ENCODE measurements at places on chromosomes 5 and 9. TPM values are rescaled to one million over a fixed set of nuclear protein-coding genes. Genes with fewer than 3 reads are reported as not detected.

GRCh38 chr5:109693535-109694400, 4.0 kb downstream of the MAN2A1 start:
- no peak for DNase-seq

DNA sequence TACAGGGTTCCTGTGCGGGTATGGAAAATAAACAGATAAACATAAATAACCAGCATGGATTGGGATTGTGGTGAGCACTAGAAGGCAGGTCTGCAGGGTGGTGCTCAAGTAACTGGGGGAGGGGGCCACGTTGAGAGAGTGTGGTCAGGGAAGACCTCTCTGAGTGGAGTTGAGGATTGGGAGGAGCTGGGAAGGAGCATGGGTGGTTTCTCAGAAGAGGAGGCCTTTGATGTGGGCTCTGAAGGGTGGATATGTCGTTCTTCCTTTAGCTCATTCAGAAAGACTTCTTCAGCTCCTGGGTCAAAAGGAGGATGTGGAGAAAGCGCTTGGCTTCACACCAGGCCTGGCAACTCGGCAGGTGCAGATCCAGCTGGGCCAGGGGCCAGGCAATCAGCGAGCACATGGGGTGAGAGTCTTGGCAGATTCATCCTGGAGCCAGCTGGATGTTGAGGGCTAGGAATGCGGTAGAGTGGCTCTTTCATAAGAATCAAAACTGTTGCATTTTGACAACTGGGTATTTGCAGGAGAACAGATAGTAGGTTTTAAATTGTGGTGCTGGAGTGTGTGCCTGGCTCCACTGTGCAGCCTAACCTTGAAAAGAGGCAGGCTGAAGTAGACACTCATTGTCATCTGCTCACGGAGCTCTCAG, 71.7 kb downstream of the PCSK5 start:
- DNase-seq: no peak

- no peak for DNase-seq
These were observed 30.4 kb downstream of the AHRR start for GRCh38 chr5:351921-352245.

- DNase-seq: no peak
These were observed 8.3 kb upstream of the ABCA1 start for GRCh38 chr9:104936291-104936690.

DNA sequence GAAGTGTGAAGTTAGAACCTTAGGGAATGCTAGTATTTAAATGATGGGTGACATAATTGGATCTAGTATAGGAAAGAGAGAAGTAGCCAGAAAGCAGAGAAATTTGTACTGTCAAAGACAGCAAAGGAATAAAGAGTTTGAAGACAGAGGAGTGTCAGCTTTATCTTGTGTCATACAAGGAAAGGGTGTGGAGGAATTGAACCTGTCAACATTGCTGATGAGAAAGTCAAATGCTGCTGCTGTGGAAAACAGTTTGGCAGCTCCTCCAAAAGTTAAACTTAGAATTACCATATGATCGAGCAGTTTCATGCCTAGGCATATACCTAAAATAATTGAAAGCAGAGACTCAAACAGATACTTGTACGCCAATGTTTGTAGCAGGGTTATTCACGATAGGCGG, 63.7 kb downstream of the DENND4C start:
- no peak for DNase-seq

DNA sequence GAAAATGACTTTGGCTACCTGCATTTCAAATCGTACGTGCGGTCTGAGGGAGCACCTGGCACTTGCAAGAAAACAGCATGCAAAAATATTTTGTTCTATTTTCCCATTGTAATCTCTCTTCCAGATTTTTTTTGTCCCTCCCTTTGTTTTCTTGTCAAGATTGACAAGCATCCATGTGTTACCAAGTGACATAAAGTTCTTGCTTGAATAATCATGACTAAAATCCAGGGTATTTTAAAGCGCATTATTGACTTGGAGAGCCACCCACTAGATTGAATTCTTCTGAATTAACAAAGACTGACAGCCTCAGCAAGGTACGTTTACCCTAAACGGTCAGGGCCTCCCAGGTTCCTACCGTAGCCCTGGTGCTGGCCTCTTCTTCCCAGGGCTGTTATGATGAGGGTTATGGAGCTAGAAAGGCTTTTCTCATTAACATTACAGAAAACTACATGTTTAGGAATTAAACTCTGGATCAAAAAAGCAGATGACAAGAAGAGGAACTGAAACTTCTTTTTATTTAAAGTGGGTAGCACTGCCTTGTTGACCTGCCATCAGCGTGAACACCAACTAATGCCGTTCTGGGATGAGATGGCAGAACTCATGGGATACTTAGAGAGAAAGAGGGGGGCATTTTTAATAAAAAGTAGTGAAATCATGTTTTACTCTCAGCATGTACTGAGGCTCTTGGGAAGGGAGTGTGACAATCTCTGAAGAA, 297.0 kb downstream of the EFNA5 start:
- no peak for DNase-seq

GRCh38 chr9:6024035-6024554, 8.7 kb upstream of the RANBP6 start:
- DNase-seq: no peak

DNA sequence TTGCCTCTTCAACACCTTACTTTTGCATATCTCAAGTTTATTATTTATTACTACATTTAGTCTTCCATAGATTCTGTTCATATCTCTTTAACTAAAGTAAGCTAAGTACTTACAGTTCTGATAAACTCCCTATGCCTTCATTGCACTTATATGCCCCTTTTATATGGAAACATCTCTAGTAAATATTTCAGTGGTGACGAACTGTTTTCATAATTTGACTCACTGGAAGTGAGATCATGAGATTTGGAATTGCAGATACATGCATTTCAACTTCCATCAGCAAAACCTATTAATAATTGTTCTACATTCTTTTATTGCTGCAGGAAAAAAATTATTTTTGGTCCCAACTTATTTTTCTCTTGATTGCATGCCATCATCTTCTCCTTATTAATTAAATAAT, 263.5 kb downstream of the CD180 start:
- no peak for DNase-seq

DNA sequence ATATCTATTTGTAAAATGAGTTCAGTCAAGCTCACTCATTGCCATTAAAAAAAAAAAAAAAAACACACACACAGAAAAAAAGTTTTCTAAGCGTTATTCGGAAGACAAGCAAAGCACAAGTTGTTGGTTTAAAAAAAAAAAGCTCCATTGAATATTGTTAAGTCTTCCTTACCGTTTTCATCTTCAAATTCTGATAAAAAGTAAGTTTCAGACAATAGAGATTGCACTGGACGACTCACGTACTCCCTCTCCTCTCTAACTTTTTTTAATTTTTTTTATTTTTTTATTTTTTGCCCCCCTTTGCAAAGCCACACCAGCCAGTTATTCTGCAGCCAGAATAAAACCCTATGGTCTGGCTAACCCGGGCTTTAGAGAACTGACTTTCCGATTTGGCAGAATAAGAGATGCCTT, 544 bp downstream of the ADAMTS6 start:
- DNase-seq: no peak

DNA sequence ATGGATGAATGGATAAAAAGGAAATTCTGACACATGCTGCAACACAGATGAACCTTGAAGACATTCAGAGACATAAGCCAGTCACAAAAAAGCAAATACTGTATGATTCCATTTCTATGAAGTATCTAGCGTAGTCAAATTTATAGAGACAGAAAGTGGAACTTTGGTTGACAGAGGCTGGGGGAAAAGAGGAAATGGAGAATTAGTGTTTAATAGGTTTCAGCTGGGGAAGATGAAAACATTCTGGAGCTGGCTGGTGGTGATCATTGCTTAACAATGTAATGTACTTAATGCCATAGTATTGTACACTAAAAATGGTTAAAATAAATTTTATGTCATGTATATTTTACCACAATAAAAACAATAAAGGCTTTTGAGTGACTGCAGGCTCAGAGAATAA, 24.2 kb downstream of the PPIC start:
- no peak for DNase-seq

DNA sequence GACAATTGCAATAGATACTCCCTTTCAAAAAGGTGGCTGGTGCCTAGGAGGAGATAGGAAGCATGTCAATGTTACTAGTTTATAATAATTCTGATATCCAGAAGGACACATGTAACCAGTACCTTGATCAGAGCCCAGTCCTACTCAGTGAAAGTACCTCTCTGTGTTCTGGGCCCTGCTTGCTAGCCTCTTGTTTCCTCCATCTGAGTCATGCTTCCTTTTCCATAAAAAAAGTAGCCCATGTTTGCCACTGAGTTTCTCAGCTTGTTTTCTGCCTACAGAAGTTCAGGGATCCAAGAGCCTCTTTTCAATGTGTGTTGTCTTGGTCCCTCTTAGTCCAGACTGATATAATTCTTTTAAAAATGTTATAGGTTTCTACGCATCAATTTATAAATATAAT, 149.0 kb downstream of the SSBP2 start:
- DNase-seq: no peak

GRCh38 chr5:148739023-148739422, 84.7 kb upstream of the HTR4 start:
- DNase-seq: no peak

- no peak for DNase-seq
These were observed 1312.0 kb upstream of the WWC1 start for GRCh38 chr5:166979307-166979895.

GRCh38 chr9:113154471-113154870, 3.7 kb downstream of the SLC31A2 start:
- no peak for DNase-seq

- no peak for DNase-seq
These were observed 33.1 kb downstream of the NDUFAF2 start for GRCh38 chr5:60977956-60978737.

DNA sequence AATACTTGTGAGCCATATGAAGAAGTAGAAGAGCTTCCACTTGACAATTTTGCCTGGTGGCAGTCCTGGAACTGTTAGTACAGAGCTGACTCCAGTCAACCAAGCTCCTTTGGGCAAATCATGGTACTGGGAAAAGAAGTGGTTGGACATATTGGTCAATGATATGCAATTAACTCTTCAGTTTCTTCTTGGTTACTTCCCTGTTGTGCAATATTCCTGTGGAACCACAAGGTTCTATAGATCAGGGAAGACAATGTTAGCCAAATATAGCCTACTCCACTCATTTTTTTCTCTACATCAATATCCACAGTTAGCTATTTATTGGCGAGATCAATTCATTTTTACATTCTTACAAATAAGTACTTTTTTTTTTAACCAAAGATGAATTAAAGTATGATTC, 14.4 kb upstream of the GDA start:
- DNase-seq: no peak

GRCh38 chr5:1322955-1323802, 21.7 kb downstream of the CLPTM1L start:
- DNase-seq: no peak

DNA sequence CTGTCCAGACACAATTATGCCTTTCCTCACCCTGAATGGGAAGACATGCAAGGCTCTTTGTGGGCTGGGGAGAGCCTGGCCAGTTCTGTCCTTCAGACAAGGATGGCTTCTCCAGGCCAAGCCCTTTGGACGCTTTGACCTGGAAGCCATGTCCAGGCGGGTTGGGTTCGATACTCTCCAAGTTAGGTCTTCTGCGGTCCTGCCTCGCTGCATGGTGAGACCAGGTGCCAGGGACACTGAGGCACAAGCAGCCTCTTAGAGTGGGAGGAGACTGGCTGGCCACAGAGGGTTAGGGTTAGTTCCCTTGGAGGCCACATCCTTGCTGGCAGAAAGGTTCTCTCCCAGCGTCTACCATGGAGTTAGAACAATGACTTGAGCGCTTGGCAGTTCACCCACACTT, 67.6 kb downstream of the SHB start:
- DNase-seq: no peak

DNA sequence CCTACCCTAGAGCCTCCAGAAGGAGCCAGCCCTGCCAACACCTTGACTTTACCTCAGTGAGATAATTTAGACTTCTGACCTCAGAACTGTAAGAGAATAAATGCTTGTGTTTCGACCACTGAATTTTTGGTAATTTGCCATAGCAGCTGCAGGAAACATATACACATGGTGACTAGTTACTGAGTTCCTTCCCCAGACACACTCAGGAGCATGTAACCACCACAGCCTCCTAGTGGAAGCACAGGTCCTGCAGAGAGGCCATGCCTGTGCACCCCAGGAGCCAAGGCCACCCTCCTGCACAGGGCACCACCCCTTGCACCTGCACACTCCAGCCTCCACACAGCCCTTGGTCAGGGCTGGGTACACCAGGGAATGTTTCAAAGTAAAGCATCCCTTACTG, 7.6 kb upstream of the CAMSAP1 start:
- no peak for DNase-seq

- no peak for DNase-seq
These were observed 37.9 kb downstream of the ZFR start for GRCh38 chr5:32406650-32407049.

- no peak for DNase-seq
These were observed 141.5 kb downstream of the TSSK1B start for GRCh38 chr5:113293068-113293974.

- DNase-seq: no peak
These were observed 88.3 kb downstream of the LHX2 start for GRCh38 chr9:124099860-124100259.

DNA sequence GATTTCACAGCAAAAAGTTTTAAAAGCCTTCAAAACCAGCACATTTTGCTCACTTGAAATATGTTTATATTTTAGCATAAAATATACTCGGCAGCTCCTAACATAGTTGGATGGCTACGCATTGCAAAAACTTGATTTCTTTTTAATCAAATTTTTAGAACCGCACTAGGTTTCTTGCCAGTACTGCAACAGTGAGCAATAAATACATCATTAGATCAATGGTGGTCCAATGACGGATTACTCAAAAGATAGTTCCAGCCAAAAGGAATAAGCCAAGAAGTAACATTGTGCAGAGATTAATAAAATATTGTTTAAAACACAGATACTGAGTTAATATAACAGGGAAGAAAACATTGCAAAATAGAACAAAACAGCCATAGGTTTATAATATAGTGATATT, 5.5 kb downstream of the MARCHF3 start:
- no peak for DNase-seq

DNA sequence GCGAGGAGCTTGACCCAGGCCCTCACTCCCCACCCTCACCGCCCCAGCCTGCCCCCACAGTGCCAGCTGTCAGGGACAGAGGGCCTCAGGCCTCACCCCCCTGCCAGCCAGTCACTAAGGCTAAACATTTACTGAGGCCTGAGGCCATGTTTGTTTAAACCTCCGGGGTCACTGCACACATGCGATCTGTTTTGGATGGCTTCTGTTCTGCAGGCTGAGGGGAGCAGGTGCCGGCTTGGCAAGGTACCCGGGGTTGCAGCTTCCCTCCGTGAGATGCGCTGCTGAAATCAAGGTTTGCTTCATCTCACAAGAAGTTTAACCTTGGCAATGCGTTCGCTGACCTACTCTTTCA, 103.3 kb upstream of the BOD1 start:
- no peak for DNase-seq

- no peak for DNase-seq
These were observed 137.6 kb downstream of the ADGRV1 start for GRCh38 chr5:90696153-90696552.

The RAD23B gene
- 143 TPM for polyA plus RNA-seq

The SLC31A2 gene
- polyA plus RNA-seq: 4.6 TPM

The GRIN3A gene
- 1.9 TPM for polyA plus RNA-seq

The IL31RA gene
- polyA plus RNA-seq: 0.12 TPM

The IL17B gene
- 1.3 TPM for polyA plus RNA-seq

The FUBP3 gene
- polyA plus RNA-seq: 75.9 TPM

The TAF11L10 gene
- not detected for polyA plus RNA-seq

The LCP2 gene
- polyA plus RNA-seq: 4.0 TPM

The LOX gene
- 40.3 TPM for polyA plus RNA-seq
